ENCODE measurements at places on chromosomes 12 and 14. TPM values are rescaled to one million over a fixed set of nuclear protein-coding genes. Genes with fewer than 3 reads are reported as not detected.

POTEG gene
- not detected for total RNA-seq

STON2 gene
- 3.4 TPM for total RNA-seq

LYZ gene
- total RNA-seq: not detected

OR4K13 gene
- not detected for total RNA-seq

TAS2R50 gene
- 0.15 TPM for total RNA-seq

C14orf132 gene
- 5.9 TPM for total RNA-seq

Measured in glomerular endothelial cell (primary cell).